ENCODE measurements at places on chromosomes 13 and 19. TPM values are rescaled to one million over a fixed set of nuclear protein-coding genes. Genes with fewer than 3 reads are reported as not detected.

DNA sequence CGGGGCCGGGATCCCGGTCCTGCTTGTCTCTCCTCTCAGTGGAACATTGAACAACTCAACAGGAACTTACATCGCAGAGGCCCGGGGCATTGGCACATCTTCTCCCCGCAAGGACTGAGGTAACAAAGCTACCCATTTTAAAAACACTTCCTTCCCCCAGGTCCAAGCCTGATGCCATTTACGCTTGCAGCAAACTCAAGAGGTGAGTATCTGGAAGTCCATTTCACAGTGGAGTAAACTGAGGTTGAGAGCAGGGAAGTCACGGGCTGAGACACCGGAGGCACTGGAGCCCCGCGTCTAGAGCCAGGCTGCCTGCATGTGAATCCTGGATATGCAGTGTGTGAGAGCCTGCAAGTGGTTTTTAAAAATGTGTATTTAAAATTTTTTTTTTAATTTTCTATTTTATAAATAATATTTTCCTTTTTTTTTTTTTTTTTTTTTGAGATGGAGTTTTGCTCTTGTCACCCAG is 492 bp upstream of the PGLYRP1 start:
- no peak for DNase-seq

- DNase-seq: no peak
Measured at GRCh38 chr19:4541114-4541805, 1.4 kb upstream of the LRG1 start.

DNA sequence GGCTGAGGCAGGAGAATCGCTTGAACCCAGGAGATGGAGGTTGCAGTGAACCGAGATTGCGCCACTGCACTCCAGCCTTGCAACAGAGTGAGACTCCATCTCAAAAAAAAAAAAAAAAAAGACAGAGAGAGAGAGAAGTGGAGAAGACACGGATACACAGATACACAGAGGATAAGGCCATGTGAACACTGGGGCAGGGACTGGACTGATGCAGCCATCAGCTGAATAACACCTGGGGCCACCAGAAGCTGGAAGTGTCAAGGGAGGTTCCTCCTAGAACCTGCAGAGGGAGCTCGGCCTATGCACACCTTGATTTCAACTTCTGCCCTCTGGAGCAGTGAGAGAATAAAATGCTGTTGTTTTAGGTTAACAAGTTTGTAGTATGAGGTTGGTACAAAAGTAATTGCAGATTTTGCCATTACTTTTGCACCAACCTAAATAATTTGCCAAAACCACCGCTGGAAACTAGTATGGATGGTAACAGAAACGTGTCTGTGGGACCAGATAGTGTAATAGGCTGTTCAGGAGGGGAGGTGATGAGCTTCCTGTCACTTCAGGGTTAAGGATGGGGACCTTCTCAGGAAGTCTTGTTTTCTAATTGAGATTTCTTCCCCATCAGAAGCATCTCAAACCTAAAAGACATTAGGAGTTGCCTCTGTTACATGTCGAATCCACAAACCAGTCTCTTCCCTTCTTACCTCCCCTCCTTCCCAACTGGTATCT is 36.4 kb upstream of the IGSF23 start:
- DNase-seq: no peak

DNA sequence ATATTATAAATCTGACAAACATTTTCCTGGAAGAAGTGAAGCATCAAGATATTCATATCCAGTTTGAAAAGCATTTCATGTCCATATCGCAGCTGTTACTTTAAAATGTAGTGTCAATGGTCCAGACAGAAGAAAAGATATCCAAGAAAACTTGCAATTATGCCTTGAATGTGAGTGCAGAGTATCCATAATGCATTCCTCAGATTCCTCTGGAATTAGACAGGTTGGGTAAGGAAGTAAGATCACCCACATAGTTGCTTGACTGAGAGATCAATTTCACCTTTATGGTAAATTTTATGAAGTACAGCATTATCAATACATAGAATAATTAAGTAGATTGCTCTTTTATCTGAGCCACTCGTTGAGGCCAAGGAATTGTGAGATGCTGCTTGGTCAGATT is 327.0 kb upstream of the SLITRK5 start:
- no peak for DNase-seq

The PDCD5 gene
- polyA plus RNA-seq: 66.9 TPM

The NRTN gene
- polyA plus RNA-seq: 0.22 TPM

GRCh38 chr13:82480415-82480814 is 1401.9 kb downstream of the SLITRK1 start:
- no peak for DNase-seq

DNA sequence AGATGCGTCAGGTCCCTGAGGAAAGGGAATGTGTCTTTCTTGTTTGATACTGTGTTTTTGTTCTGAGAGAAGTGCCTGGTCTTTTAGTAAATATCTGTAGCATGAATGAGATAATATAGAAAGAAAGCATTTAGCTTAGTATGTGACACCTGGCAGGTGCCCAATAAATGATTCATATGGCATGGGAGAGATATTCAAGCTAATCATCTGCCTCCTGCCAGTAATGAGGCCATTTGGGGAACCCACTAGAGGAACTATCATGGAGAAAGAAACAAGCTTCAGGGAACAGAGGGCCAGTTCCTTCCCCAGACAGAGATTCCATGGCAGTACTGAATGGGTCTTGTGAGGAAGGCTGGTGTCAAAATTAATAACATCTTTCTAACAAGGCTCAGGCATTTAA is 603.9 kb downstream of the DCT start:
- no peak for DNase-seq

DNA sequence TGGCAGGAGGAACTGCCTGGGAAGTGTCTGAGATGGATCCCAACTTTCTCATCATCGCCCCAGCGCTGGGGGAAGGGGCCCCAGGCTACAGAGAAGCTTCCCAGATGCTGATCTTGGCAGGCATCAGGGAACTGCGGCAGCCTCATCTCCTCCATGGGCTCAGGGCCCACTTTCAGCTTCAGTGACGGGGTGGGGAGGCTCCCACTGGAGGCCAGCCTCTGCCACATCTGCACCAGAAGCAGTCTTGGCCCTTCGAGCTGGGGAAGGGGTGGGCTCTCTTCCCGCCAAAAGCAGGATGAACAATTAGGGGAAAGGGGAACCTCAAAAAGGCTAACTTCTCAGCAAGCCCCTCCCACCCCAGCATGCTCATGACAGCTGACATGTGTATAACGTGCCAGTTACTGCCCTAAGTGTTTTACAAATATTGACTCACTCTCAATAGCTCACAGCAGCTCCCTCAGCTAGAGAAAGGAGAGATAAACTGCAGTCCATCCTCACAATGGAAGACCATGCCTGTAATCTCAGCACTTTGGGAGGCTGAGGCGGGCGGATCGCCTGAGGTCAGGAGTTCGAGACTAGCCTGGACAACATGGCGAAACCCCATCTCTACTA is 7.1 kb upstream of the S1PR2 start:
- no peak for DNase-seq

DNA sequence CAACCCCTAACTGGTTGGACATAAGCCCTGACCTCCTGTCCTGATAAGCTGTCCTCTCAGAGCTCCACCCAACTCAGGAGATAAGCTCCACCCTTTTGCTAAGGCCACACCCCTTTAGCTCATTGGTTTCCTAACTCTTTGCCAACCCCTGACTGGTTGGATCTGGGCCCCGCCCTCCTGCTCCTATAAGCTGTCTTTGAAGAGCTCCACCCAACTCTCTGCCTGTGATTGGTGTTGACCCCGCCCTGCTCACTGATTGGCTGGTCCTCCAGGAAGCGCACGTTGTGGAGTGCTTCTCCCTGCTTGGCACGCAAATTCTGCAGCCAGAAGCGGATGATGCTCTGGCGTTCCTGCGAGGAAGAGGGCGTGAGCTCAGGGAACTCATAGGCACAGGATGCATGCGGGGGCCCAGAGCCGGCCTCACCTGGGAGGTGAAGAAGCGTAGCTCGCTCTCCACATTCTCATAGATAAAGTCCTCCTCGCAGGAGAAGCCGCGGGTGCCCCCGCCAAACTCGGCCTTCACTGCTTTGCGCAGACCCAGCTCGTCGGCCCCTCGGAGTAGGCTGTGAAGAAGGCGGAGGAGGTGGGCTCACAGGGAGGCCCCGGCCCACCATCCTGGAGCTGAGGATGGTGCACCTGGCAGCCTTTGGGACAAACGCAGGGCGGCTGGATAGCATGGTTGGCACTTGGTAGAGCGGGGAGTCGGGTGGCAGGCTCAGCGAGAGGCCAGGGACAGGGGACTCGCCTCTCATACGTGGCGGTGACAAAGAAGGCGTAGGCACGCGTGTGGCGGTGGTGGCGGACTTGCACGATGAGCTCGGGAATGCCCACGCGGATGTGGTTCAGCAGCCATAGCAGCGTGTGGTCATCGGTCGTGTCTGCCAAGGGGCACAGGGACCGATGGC is 1.7 kb downstream of the ANO8 start:
- no peak for DNase-seq

DNA sequence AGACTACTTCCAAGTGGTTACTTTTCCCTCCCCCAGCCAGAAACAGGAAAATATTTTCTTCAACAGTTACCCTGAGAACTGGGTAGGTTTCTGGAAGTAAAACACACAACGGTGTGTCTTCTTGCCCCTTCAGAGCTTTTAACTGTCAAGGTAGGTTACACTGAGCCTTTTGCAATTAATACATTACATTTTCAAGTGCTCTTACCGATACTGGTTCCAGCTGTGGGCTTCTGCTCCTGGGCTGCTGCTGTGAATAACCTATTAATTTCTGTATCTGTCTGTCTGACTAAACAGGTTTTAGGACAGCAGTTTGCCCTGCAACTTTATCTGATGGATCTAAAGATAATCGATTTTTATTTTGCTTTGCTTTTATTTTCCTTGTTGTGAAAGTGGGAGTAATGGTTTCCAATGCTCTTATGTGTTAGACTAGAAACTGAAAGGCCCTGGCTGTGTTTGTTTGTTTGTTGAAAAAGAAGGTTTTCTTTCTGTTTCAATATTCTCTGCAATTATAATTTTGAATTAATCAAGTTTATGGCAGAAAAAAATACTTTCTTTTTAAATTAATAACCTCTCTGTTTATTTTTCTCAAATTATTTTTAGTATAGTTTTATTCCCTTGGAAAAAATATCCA is 196.7 kb upstream of the SLITRK6 start:
- DNase-seq: no peak

DNA sequence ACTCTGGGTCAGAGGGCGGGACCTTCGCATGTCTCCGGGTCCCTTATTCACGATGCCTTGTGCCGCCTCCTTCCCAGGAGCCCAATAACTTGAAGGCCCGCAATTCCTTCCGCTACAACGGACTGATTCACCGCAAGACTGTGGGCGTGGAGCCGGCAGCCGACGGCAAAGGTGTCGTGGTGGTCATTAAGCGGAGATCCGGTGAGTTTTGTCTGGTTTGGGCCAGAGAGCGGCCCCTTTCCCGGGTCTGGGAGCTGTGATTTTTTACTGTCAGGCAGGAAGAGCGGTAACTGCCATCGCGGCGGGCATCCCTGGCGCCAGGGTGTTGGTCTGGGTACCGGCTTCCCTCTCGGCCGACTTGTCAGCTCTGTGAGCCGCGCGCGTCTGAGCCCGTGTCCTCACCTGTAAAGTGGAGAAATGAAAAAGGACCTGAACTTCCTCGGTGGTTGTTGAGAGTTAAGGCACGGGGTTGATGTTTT is 800 bp downstream of the RPL28 start:
- no peak for DNase-seq

- DNase-seq: no peak
Measured at GRCh38 chr19:41920882-41921576, 7.2 kb downstream of the ERFL start.

- no peak for DNase-seq
Measured at GRCh38 chr13:50842251-50842989, 1.1 kb downstream of the DLEU7 start.

The RUBCNL gene
- polyA plus RNA-seq: 0.22 TPM
